ENCODE measurements at places on chromosomes 11 and 22.

- DNase-seq, result no peak
These were observed 62.7 kb downstream of the MICAL2 start for GRCh38 chr11:12173111-12173510.

DNA sequence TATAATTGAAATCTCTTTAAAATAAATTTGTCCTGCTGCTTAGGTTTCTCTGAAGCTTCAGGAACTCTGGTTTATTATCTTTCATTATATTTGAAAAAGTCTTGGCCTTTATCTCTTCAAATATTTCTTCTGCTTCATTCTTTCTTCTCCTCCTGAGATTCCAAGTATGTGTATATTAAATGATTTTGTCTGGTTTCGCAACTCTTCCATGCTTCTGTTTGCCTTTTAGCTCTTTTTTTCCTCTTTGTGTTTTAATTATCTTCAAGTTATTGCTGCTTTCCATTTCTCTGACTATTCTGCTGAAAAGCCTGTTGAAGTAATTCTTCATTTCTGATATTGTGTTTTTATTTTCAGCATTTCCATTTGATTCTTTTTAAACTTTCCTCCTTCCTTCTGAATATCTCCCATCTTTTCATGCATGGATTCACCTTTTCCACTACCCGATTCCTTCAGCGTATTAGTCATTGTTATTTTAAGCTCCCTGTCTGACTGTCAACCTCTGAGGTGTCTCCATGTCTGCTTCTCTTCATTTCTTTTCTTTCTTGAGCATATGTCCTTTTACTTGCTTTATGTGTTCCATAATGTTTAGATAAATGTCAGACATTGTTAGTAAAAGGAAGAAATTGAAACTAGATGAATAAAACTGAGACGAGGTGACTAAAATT is 46.6 kb upstream of the CTSC start:
- DNase-seq, result no peak

DNA sequence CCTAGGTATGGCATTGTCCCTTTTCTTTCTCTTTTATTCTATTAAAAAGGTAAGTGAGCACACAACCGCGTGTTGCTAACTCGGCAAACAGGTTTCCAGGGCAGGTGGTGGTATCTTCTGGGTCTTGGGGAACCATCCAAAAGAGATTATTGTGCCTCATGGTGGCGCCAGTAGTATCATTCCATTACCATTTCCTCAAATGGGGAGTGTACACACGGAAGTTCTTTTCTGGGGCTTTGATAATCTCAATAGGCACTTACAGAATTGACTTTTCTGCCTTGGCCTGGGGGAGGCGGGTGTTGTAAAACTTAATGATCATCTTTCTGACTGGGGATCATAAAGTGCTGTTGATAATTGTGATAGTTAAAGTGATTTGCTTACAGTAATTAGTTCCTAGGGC is 234.1 kb downstream of the KIRREL3 start:
- no peak for DNase-seq

DNA sequence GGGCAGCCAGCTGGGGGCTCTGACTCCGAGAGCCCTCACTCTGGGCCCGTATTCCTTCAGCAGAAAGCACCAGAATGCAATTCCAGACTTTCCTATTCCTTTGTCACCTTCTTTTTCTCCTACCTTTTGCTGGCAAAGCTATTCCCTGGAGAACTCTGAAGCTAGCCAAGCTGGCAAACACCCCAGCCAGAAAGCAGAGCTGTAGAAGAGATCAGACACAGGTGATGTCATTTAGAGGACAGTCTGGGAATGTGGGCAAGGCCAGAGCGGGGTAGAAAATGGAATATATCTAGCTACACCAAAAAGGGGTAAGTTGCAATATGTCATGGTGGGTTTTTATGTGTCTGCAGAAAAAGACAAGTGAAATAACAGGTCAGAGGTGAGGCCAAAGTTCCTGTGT is 205.1 kb downstream of the NXPE2 start:
- DNase-seq, result no peak

- DNase-seq, result no peak
These were observed 5.1 kb upstream of the OR10A4 start for GRCh38 chr11:6871278-6871677.

GRCh38 chr11:94794287-94795168 is 26.4 kb downstream of the AMOTL1 start:
- no peak for DNase-seq

DNA sequence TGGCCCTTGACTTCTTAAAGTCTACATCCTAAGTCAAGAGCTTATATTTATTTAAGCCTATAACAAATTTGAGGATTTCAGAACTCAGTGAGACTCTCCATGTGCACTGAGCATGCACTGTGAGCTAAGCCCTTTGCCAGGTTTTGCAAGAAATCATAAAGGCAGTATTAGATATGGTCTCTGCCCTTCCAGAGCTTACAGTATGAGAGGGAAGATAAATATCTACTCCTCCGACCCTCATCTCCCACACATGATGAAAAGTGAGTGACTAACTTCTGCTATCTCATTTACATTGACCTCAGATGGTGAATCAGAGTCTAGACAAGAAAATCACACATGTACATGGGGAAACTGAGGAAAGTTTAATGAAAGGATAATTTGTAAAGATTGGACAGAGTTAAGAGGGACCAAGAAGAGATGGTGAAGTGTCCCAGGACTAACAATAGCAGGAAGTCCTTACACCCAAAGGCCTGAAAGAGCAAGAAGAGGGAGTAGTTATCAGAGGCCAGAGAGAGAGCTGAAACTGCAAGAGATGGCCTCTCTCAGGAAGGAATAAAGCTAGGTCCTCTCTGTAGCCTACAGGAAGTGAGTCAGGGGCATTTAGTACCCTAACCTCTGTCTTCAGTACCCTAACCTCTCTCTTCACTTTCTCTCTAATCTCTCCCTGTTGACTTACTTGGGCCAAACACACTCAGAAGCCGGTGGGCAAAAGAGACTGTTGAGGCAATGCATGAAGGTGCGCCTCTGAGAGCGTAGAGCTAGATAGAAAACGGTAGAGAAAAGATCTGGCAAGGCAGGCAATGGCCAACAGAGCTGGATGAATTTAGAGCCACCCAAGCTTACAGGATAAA is 23.0 kb upstream of the BLID start:
- no peak for DNase-seq

DNA sequence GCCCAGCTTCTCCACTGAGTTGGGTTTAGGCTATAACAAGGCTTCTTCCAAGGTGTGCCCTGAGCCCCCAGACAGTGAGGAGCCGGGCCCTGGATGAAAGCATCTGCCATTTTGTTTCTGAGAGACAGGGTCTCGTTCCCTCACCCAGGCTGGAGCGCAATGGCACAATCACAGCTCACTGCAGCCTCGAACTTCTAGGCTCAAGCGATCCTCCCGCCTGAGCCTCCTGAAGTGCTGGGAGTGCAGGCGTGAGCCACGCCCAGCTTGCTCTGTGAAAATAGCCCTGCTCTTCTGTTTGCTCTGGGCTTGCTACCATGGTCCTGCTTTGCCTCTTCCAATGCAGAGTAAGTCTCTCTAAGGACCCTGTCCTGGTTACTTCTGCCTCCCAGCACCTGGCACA is 6.7 kb downstream of the DENND6B start:
- no peak for DNase-seq

- DNase-seq, result no peak
These were observed 191.0 kb downstream of the MIAT start for GRCh38 chr22:26848244-26848920.

DNA sequence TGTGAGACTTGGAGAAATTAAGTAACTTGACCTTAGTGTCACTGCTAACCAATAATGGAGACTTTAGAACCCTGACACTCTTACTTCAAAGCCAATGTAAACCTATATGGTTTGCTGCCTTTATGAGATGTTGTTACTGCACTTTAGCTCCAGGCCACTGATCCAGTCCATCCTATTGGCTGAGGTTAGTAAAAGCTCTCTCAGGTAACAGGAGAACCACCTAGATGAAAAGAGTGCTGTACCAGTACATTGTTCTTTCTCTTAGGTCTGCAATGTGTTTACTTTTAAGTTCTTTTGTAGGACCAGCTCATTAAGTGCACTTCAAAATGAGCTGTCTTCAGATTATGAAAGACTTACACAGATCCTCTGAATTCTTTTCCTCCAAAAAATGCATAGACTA is 994.0 kb upstream of the FAT3 start:
- no peak for DNase-seq

GRCh38 chr11:92702805-92703448 is 266.5 kb upstream of the MTNR1B start:
- no peak for DNase-seq

GRCh38 chr11:27380771-27381170 is 17.8 kb upstream of the CCDC34 start:
- no peak for DNase-seq

DNA sequence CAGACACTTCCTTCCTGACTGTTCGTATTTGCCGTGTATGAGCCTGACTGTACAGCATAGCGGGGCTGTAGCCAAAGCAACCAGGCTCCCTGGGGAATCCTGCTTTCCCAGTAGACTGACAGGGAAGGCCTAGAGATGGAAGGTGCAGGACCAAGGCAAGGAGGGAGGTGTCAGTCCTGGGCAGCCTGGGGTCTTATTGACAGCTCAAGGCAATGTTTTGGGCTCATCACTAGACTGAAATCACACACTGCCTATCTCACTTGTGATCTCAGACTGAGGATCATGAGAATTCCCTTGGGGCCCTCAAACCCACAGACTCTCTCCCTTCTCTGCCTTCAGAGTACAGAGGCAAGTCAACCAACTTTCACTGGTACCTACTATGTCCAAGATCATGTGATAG is 346.8 kb upstream of the NARS2 start:
- DNase-seq, result no peak

GRCh38 chr11:90428836-90429235 is 206.0 kb upstream of the CHORDC1 start:
- DNase-seq, result no peak

GRCh38 chr11:66922551-66922950 is 35.6 kb downstream of the PC start:
- DNase-seq, result no peak

DNA sequence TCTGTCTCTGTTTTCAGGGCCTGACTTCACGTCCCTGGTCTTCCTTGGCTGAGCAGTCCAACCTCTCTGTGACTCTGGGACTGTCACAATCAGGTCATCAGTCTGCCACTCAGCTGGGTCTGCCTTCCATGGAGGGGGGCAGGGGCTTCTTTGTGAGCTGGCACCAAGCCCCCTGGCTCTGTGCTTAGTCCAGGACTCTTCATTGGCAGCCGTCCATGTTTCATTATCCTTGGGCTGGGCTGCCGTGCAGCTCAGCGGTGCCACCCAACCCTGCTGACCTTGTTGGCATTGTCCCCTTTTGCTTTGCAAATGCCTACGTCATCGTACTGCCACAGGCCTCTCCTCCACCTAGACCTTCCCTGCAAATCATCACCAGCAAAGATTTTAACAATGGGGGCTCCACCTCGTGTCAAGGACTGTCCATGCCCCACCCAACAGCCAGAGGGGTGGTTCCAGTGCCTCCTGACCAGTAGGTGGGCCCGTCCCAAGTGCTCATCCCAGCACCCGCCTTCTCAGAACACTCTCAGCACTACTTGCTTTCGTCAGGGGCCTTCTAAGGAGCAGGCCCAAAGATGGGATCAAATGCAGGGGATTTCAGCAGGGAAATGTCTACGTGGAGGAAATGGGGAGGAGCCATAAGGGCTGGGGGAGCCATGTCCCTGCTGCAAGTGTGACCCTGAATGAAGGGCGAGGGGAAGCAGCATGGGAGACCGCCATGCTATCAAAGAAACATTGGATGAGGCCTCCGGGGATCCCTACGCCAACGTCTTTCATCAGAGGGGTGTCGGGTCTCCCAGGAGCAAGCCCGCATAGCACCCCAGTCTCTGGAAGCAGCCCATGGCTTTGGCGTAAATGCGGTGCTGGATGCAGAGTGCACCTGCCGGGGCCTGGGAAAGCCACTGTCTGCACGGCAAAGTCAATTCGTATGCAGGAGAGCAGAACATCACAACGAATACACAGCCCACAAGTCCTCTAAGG is 18.2 kb downstream of the KRTAP5-6 start:
- no peak for DNase-seq

- no peak for DNase-seq
These were observed 3.5 kb upstream of the TSSC4 start for GRCh38 chr11:2397005-2397404.

DNA sequence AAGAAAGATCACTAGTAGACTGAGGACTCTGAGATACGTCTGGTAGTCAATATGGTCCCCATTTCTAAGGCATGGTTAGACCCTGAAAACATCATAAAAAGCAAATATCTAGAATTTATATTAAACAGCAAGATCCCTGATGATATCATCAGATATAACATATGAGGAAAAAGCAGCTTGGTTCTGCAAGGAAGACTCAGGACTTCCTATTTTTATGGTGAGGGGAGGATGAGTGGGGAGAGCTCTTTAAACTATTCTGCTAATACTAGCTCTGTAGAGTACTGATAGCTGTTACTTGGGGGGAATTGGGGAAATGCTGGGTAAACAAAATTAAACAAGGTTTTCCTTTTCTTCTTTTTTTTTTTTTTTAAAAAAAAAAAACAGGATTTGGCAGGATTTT is 235.8 kb downstream of the SWAP70 start:
- DNase-seq, result no peak

DNA sequence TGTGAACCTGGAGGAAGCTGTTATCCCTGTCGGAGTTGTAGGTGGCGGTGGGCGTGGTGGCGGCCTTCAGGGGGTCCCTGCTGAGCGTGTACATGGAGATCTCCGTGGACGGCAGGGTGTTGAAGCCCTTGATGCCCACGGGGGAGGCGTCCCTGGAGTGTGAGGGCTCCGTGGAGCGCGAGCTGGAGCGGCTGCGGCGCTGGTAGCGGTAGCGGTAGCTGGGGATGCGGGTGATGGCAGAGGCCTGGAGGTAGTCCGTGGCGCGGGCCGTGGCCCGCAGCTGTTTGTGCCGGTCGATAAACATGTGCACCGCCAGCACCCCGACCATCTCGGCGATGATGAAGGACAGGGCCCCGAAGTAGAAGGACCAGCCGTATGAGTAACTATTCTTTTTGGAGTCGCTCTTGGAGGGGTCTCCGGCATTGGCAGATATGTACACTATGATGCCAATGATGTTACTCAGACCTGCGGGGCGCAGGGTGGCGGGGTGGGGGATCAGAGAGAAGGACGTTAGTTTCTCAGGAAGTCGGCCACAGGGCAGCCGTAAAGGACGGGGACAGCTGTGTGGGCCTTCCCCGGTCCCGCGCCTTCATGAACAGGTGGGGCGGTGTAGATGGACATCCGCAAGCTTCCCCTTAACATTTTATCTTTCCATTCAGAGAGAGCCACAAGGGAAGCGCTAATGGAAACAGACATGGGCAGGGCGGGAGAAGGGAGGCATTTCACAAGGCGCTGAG is 35.6 kb upstream of the EIF3D start:
- DNase-seq, result no peak

DNA sequence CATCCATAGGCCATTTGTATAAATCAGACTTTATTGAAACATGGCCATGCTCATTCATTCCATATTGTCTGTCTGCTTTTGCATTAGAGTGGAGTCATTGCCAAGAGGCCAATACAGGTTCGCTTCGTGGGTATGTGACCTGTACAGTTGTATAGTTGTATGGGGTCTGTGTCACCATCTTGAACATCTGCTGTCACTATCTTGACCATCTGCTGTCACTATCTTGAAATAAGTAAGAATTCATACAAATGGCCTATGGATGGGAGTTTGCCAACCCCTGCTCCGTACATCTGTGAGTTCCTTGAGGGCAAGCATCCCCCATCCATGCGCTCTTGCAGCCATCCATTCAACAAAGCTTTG is 44.4 kb upstream of the ANO1 start:
- DNase-seq, result no peak

- DNase-seq, result no peak
These were observed at the start of gene C11orf86 for GRCh38 chr11:66974724-66975404. Gene C11orf86, plus strand, starts transcription at chr11:66975304. Its CDS starts 59 bp downstream, at chr11:66975363.
